ENCODE measurements at places on chromosomes 4 and X.

DNA sequence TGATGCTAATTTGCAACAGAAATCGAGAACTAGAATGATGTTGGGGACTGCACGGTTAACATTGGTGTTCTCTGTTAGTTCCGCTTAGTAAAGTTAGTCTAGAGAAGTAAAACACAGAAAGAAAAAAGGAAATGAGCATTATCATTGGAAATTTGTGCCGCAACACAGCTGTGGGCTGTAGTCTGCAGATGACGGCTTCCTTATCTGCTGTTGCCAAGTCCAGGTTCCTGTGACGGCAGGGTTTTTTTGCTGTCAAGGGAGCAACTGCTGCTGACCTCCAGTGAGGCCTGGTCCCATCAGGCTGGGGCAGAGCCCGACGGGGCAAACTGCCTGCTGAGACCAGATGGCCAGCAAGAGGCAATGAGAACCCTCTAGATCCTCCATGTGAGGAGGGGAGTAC lies 38.9 kb upstream of the PHEX start:
- DNase-seq: no peak

- DNase-seq: no peak
Measured at GRCh38 chr4:11801466-11802446, 373.1 kb upstream of the HS3ST1 start.

DNA sequence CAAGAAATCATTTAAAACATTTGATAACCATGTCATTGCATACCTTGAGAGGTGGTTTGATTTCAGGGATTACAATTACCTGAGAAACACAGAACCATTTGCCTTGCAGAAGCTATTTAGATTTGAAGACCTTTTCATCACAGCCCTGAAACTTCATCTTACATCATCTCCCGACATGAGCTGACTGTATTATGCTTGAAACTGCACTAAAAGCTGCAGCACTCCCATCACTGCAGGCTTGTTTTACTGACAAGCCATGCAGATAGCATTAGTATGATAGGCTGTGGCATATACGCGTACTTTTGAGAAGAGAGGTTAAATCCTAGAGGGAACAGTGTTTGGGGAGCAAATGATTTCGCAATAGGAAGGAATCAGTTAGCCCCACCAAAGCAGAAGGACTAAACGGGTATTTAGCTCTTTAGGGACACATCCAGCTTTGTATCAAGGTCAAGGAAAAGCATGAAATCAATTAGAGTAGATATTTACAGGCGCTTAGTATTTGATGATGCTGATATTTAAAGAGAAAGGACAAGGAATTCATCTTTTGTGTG lies 133.2 kb upstream of the DIAPH2 start:
- DNase-seq: no peak

DNA sequence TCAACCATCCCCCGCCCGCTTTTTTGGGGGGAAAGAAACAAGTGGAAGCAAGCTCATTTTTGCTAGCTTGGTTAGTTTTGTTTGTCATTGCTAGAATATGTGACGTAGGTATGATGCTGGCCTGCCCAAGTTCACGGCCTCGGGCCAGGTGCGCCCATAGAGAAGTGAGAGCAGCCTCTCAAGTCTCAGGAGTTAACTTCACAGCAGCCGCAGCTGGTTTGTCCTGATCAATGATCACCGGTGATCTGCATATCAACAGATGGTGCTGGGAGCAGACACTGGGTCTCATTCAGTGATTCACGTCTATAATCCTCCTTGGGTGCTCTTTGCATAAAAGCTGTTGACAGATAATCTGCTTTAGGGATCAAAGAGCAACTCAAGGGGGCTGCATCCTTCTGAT lies 50.1 kb downstream of the ENPP6 start:
- DNase-seq: no peak

DNA sequence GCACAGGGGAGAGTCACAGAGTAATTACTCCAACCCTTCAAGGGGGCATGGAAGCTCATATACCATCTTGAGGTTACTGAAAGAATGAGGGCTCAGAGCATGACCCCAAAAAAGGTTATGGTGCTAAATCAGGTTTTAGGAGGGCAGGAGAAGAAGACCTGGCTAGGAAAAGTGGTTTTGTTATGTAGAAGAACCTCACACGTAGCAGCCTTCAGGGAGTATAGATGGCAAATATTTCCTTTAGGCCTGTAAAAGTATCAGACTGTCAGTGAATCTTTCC lies 102.0 kb upstream of the PDE5A start:
- no peak for DNase-seq

- DNase-seq: no peak
Measured at GRCh38 chrX:153861151-153861550, 24.8 kb downstream of the L1CAM start.

DNA sequence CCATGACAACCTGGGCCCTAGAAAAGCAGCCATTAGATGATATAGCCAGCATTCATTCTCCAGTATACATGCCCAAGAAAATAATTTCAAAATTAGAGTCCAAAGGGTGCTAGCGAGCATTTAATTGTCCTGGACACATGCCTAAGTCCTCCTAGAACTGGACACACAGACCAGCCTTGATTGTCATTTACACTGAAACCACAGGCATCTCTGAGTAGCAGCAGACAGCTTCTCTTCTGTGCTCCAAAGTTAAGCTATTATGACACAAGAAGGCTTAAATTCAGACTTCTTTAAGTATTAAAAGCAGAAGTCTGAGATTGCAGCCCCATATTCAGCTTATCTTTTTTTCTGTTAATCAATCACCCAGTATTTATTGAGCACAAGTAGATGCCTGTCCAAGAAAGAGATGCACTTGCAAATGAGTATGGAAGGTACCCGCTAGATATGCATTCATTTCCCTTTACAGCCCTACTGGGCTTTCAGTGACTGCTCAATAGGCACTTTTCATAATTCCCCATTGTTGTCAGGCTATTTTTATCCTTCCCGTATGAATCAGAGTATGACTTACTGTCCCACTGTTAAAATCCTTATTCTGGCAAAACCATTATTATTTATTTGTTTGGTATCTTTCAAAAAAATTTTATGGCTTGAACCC lies 374.1 kb downstream of the FBXW7 start:
- no peak for DNase-seq

GRCh38 chrX:825991-826390 lies 195.4 kb downstream of the SHOX start:
- DNase-seq: no peak

GRCh38 chrX:113728937-113729336 lies 854.9 kb upstream of the HTR2C start:
- no peak for DNase-seq

DNA sequence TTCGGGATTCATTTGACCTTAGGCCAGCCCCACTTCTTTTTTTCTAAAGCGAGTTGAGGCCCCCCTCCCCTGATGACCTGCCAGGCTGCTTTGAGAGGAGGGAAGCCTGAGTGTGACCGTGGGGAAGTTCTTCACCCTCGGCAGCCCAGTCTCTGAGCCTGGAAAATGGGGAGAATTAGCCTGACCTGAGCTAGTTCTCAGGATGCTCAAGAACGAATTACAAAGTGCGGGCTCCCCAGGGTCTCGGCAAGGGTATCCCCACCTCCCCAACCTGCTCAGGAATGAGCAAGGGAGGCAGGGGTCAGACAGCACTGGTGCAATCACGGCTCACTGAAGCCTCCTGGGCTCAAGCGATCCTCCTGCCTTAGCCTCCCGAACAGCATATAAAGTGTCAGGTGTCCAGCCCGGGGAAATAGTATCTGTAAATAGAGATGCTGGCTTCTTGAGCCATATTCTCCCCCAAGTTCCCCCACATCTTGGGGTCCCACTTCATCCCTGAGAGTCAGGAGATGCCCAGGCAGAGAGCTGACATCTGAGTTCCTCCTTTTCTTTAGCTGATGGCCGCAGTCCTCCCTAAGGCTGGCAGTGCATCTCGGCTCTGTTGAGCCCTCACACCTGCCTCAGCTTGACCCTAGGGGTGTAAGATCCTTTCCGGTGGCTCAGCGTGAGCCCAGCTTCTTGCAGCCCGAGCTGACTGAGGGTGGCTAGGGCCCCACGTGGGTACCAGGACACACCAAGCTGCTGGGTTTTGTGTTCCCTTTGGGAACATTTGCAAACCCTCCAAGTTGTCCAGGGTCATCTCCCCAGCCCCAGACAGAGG lies 1.6 kb downstream of the DUSP9 start:
- DNase-seq: no peak

- no peak for DNase-seq
Measured at GRCh38 chr4:99710681-99711345, 53.2 kb upstream of the C4orf54 start.

DNA sequence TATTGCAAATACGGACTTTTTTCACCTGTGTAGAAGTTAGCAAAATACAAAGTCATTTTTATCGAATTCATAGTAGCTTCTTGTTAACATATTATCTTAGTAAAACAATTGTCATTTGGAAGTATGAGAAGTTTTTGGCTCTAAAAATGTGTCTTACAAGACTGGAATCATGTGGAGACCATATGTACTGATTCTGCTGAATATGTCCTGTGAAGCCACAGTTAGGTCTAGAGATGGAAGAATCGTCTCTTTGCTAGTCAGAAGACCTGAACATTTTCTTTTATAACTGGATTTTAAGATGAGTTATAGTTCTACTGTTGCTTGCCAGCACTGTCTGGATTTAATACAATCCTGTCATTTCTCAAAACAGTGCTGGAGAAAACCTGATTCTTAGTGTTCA lies 29.0 kb downstream of the TMEM165 start:
- DNase-seq: no peak

DNA sequence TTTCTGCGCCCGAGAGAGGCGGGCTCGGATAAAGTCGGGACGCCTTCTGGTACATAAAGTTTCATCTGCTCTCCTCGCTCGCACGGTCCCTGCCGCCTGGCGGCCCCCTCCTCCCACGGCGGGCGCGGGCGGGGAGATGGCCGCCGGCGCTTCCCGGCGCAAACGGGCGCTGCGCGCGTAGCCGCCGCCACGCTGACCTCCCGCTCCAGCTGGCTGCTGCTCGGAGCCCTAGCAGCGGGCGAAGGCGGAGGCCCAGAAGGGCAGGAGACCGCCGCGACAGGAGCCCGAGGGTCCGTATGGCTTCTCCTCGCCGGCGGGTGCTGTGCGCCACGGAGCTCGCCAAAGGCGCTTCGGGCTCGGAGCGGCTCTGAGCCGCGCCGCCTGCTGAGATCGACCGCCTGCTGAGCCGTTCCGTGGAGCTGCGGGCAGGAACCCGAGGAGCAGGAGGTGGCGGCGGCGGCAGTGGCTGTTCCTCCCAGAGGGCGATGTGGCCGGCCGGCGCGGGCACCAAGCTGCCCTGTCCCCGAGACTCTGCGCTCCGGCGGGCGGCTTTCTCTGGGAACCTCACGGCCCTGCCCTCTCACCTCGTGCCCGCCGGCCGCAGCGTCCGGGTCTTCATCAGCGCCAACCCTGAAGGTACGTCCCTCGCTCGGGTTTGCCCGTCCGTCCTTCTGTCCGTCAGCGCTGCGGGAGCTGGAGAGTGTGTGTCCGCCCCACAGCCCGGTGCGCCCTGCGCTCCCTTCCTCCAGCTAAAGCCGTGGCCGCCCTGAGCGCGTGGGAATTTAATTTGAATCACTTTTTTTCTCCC lies at the start of gene NWD2:
Gene NWD2, plus strand, starts transcription at position 161 of the 808 bp plus-strand sequence. Its CDS starts 325 bp downstream, at position 486.
- DNase-seq: no peak

- no peak for DNase-seq
Measured at GRCh38 chr4:152972821-152973628, 36.9 kb downstream of the FHDC1 start.

GRCh38 chr4:76991161-76991660 lies 41.7 kb downstream of the SEPTIN11 start:
- no peak for DNase-seq

DNA sequence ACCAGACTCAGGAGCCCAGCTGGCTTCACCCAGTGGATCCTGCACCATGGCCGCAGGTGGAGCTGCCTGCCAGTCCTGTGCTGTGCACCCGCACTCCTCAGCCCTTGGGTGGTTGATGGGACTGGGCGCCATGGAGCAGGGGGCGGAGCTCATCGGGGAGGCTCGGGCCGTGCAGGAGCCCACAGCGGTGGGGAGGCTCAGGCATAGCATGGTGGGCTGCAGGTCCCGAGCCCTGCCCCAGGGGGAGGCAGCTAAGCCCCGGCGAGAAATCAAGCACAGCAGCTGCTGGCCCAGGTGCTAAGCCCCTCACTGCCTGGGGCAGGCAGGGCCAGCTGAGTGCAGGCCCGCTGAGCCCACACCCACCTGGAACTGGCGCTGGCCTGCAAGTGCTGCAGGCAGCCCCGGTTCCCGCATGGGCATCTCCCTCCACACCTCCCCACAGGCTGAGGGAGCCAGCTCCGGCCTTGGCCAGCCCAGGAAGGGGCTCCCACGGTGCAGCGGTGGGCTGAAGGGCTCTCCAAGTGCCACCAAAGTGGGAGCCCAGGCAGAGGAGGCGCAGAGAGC lies 464.1 kb upstream of the DIPK2B start:
- no peak for DNase-seq

GRCh38 chr4:33649015-33649414 lies 2595.3 kb downstream of the ARAP2 start:
- DNase-seq: no peak

DNA sequence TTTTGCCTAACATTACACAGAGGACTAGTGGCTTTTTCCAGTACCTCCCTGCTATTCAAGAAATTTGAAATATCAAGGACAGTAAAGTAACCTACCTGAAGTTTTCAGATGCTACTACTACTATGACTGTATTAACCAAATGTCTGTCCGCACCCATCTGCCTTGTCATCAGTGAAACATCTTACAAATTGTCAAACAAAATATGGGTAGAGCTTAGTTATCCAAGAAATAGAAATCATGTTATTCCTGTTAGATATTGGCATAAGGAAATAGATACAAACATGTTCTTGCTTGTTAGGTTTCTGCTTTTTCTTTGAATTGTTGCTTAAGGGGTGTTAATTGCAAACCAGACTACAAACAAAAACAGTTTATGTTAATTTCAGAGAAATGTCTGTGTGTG lies 63.9 kb downstream of the PLS3 start:
- no peak for DNase-seq

- no peak for DNase-seq
Measured at GRCh38 chr4:77493829-77494551, 111.6 kb upstream of the CXCL13 start.

DNA sequence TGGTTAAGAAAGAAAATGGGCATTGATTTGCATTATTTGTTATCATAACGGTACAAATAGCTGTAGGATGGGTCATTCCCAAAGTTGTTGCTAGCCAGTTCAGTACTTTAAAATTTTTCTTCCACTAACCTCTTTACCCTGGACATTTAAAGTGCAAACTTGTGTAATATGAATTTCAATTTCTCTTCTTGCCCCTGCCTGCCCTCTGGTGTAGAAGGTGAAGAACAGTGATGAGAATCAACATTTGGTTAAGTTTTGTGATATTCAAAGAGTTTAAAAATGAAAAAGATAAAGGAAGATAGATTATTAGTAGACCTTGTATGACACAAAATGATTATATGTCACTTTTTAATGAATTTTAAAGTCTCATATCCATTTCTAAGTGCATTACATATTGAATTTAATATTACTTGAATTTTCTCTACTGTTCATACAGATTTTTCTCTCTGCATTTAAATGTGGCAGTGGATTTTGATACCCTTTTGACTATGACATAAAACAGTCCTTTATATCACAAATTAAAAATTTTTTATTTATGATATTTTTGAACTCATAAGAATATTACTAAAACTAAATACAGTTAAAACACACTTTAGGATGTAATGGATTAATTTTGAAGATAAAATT lies 337.7 kb downstream of the BMPR1B start:
- DNase-seq: no peak
